ENCODE measurements at places on chromosomes 7 and 10. TPM values are rescaled to one million over a fixed set of nuclear protein-coding genes. Genes with fewer than 3 reads are reported as not detected.

Gene CDK1
- 302 TPM for total RNA-seq

DNA sequence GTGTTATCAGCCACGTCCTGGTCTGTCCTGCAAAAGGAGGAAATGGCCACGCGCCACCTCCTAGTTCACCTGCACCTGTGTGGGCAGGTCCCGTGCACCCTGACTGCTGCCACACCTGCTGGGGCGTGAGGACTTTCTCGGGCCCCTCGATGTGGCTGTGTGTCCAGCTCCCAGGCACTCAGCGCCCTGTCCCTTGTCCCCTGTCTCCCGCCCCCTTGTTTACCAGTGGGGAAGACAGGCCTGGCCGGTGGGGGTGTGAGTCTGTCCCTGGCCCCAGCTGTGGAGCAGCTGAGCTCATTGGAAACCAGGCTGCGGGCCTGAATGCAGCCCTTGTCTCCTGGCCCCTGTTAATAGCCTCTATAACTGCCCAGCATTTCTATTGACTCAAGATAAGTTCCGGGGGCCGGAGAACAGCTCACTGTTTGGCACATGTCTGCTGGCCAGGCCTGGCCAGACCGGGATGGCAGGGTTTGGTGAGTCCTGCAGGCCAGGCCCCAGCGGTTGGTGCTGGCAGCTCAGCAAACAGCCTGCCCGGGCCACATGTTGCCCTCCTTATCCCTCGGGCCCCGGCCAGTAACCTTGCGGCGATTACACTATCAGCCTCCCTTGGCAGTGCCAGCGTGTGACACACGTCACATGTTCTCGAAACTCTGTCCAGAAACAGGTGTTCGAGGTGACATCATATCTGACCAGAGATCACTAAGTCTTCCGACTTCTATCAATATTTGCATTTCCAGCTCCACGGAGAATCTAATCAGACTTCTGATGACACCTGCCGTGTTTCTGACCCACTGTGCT is 52.1 kb downstream of the FOXL3 start:
- DNase-seq: no peak
- H3K27me3 ChIP-seq: no peaks in the 10 kb centered on the region
- H3K4me3 ChIP-seq: no peak overlapping the region
- no peaks in the 10 kb centered on the region for H3K4me1 ChIP-seq

GRCh38 chr10:99329304-99329553 is at the start of gene CNNM1:
Gene CNNM1, plus strand, starts transcription at chr10:99329356. Its CDS starts 32 bp downstream, at chr10:99329388.
- peaks cover 41% of the 10 kb centered on the region for H3K27me3 ChIP-seq
- H3K4me1 ChIP-seq: peaks cover 13% of the 10 kb centered on the region
- H3K27ac ChIP-seq: no peak within 1 kb of the TSS

Gene PCDH15
- total RNA-seq: not detected

- DNase-seq: peak; percentile 6
- no peaks in the 10 kb centered on the region for H3K36me3 ChIP-seq
- H3K4me1 ChIP-seq: no peaks in the 10 kb centered on the region
- no peak overlapping the region for H3K27ac ChIP-seq
- no peak overlapping the region for H3K4me3 ChIP-seq
Observed at GRCh38 chr7:147547252-147547897, 1043.2 kb upstream of the C7orf33 start.

Gene OR9A2
- total RNA-seq: not detected

GRCh38 chr10:62618576-62619412 is 185.7 kb upstream of the ADO start:
- no peak for DNase-seq
- no peaks in the 10 kb centered on the region for H3K36me3 ChIP-seq
- no peak overlapping the region for H3K27ac ChIP-seq
- peaks cover 9% of the 10 kb centered on the region for H3K4me1 ChIP-seq

Gene GIMAP6
- not detected for total RNA-seq

- H3K27ac ChIP-seq: no peak overlapping the region
- H3K4me3 ChIP-seq: no peak overlapping the region
- H3K36me3 ChIP-seq: no peaks in the 10 kb centered on the region
- H3K4me1 ChIP-seq: no peaks in the 10 kb centered on the region
Observed at GRCh38 chr10:129755158-129755591, 208.9 kb downstream of the EBF3 start.

DNA sequence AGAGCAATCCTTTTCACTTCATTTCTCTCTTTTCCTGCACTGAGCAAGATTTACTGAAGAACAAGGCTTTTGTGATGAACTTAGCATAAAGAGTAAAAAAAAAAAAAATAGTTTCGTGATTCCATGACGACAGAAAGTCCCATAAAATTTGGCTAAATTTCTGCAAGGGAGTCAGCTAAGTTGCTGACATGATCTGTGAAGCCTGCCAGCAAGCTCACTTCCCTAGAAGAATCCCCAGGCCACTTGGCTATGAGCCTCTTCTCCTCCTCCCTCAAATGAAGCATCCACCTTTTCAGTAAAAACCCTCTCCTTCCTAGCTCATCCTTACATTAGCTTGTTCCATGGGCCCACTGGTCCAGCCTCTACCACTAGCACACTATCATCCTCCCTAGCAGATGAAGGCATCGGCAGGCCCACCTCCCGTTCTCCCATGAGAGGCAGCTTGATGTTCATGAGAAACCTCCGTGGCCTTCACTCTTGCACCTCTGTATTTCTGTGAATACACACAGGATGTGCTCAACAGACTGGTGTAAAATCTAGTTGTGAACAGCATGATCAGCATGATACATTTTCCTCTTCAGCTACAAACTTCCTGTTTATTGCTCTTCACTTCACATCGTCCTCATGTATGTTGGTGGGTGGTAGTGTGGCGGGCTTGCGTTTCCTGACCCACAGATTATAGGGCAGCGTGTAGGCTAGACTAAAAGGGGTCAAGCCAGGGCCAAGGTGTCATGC is 30.9 kb downstream of the GIMAP8 start:
- DNase-seq: no peak
- H3K27ac ChIP-seq: no peak overlapping the region
- H3K4me3 ChIP-seq: no peak overlapping the region
- peaks cover 7% of the 10 kb centered on the region for H3K27me3 ChIP-seq
- H3K4me1 ChIP-seq: no peaks in the 10 kb centered on the region
- H3K36me3 ChIP-seq: no peaks in the 10 kb centered on the region

Gene SORBS1
- 1.1 TPM for total RNA-seq

- no peaks in the 10 kb centered on the region for H3K27me3 ChIP-seq
- H3K4me1 ChIP-seq: no peaks in the 10 kb centered on the region
- H3K36me3 ChIP-seq: no peaks in the 10 kb centered on the region
- no peak overlapping the region for H3K27ac ChIP-seq
- no peak for DNase-seq
- no peak overlapping the region for H3K4me3 ChIP-seq
Observed at GRCh38 chr10:133608855-133609254, 17.7 kb downstream of the FRG2B start.

DNA sequence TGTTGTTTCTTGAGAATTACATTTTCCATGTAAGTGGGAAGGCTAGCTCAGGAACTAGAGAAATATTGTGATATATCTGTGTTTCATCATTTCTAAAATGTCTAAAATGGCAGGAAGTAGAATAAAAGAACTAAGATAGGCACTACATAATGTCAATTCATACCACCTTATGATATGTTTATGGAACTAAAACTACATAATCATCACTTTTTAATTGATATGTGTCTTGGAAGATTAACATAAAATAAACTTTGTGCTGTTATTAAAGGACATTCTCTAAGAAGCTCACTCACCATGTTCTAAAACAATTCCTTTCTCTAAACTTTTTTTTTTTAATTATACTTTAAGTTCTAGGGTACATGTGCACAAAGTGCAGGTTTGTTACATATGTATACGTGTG is 83.5 kb upstream of the TAS2R16 start:
- no peak for DNase-seq
- H3K4me1 ChIP-seq: no peaks in the 10 kb centered on the region
- no peaks in the 10 kb centered on the region for H3K36me3 ChIP-seq

Gene MTERF1
- total RNA-seq: 14.7 TPM

Gene ALKBH4
- 26.4 TPM for total RNA-seq

Gene MLXIPL
- total RNA-seq: not detected

- no peak overlapping the region for H3K27ac ChIP-seq
- no peak for DNase-seq
- H3K36me3 ChIP-seq: no peaks in the 10 kb centered on the region
- H3K4me1 ChIP-seq: peaks cover 12% of the 10 kb centered on the region
- no peak overlapping the region for H3K4me3 ChIP-seq
- H3K27me3 ChIP-seq: no peaks in the 10 kb centered on the region
Observed at GRCh38 chr10:3968727-3969126, 183.7 kb upstream of the KLF6 start.

DNA sequence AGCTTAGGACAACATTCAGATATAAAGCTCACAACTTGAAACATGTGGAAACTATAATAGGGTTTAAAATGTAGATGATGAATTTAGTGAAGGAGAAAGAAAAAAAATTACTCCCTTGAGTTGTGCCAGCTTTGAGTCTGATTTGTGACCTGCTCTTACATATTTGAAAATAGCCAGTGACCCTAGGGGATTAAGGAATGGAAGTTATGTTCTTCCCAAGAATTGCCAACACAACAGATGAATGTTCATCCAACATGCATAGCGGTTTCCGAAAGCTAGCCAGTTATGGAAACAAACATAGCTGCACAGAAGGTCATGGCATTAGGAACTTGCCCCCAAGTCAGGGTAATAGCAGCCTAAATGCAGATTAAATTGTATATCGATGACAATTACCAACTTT is 10.8 kb downstream of the TMEM196 start:
- no peak for DNase-seq
- H3K27ac ChIP-seq: no peak overlapping the region
- 0 out of 2 replicates have a peak, but pooled peaks cover 12% of the 10 kb centered on the region for H3K27me3 ChIP-seq
- H3K4me3 ChIP-seq: no peak overlapping the region
- H3K36me3 ChIP-seq: no peaks in the 10 kb centered on the region

Gene BEND7
- total RNA-seq: 3.1 TPM

Gene FGFR2
- total RNA-seq: 1.1 TPM

DNA sequence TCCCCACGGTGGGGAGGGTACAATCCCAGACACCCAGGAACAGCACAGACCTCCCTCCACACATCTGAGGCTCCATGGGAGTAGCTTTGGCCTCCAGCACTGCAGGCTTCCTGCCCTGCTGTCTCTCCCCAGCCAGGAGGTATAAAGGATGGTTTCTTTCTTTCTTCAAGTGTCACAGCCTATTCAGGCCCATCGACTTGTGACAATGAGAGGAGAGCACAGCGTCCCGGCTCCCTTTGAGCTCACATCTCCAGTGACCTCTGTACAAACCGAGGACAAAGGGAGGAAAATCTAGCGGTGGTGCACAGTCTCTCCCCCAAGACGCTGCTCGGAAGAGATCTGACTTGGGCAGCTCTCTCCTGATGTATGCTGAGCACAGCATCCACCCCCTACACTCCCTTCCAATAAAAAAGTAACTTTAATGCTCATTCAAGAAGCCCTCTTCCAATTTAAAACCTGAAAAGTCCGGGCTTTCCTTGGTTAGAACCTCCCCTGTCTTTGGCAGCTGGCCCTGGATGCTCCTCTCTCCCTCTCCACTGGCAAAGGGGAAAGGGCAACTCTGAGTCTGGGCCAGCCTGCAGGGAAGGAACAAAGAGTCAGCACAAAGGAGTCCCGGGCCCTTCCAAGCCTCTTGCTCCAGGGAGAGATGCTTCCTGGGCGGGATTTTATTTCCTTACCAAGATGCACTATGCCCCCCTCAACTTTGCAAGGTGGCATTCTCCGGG is 18.0 kb downstream of the CHST15 start:
- no peak for DNase-seq
- no peak overlapping the region for H3K4me3 ChIP-seq
- no peaks in the 10 kb centered on the region for H3K4me1 ChIP-seq

- DNase-seq: no peak
- H3K4me1 ChIP-seq: no peaks in the 10 kb centered on the region
- no peaks in the 10 kb centered on the region for H3K27me3 ChIP-seq
- H3K4me3 ChIP-seq: no peak overlapping the region
- H3K36me3 ChIP-seq: peaks cover 3% of the 10 kb centered on the region
Observed at GRCh38 chr7:2388637-2388954, 14.8 kb upstream of the CHST12 start.

DNA sequence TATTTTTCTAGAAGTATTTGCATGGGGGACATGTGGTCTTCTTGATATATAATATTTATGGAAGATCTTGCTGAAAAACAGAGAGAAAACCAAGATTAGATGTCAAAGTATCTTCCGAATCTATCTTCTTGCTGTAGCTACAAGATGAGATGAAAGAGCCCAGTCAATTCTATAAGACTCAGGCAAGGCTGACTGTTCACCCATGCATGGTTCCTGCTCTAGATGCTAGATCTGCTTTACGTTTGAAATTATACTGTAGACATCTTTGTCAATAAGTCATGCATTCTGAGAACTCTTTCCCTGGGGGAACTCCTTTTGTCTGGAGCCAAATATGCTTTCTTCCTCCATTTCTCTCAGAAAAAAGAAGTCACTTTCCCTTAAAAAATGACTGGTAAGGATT is 1292.0 kb downstream of the XPNPEP1 start:
- no peaks in the 10 kb centered on the region for H3K36me3 ChIP-seq
- no peaks in the 10 kb centered on the region for H3K27me3 ChIP-seq
- H3K4me3 ChIP-seq: no peak overlapping the region
- H3K27ac ChIP-seq: no peak overlapping the region

Gene LRWD1
- 66.3 TPM for total RNA-seq

GRCh38 chr7:158821171-158822031 is 7.9 kb downstream of the ESYT2 start:
- DNase-seq: no peak
- no peak overlapping the region for H3K4me3 ChIP-seq
- peak overlapping the region; percentile 99 for H3K27ac ChIP-seq
- peaks cover 46% of the 10 kb centered on the region for H3K4me1 ChIP-seq
- H3K36me3 ChIP-seq: no peaks in the 10 kb centered on the region

DNA sequence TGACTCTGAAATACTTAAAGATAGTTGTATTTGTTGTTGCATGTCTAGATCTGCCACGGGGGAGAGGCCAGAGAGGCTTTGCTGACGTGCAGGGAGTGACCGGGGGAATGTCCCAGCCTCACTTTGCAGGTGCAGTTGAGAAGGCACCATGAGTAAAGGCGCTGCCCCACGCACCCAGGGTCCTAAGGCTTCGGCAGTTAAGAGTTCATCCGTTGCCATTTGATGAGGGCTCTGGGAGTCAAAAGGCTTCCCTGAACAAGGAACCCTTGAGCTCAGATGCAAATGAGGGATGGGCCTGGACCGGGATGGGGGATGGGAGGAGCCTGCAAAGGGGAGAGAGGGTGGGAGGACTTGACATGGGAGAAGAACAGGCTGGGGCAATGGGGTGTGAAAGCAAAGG is 20.4 kb downstream of the PPP2R2D start:
- peaks cover 8% of the 10 kb centered on the region for H3K36me3 ChIP-seq
- no peak for DNase-seq
- no peaks in the 10 kb centered on the region for H3K4me1 ChIP-seq
- no peak overlapping the region for H3K4me3 ChIP-seq
- no peak overlapping the region for H3K27ac ChIP-seq
- no peaks in the 10 kb centered on the region for H3K27me3 ChIP-seq

DNA sequence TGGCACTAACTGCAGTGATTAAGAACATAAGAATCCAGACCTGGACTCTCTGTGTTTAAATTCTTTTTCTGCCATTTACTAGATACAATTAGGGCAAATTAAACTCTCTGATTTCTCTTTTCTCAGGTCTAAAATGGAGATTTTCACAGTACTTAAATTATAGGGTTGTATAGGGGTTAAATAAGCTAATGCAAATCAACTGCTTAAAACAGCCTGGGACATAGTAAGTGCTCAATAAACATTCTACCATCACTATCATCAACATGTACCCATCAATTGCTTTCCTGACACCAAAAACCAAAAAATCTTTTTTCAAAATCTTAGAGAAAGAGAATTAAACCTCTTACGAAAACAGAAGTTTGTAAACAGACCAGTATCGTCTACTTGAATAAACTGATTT is 4.5 kb downstream of the ZNF800 start:
- peaks cover 70% of the 10 kb centered on the region for H3K36me3 ChIP-seq
- peaks cover 6% of the 10 kb centered on the region for H3K4me1 ChIP-seq
- H3K27ac ChIP-seq: no peak overlapping the region

Gene COL28A1
- not detected for total RNA-seq
